ENCODE measurements at places on chromosomes 13 and 19.

DNA sequence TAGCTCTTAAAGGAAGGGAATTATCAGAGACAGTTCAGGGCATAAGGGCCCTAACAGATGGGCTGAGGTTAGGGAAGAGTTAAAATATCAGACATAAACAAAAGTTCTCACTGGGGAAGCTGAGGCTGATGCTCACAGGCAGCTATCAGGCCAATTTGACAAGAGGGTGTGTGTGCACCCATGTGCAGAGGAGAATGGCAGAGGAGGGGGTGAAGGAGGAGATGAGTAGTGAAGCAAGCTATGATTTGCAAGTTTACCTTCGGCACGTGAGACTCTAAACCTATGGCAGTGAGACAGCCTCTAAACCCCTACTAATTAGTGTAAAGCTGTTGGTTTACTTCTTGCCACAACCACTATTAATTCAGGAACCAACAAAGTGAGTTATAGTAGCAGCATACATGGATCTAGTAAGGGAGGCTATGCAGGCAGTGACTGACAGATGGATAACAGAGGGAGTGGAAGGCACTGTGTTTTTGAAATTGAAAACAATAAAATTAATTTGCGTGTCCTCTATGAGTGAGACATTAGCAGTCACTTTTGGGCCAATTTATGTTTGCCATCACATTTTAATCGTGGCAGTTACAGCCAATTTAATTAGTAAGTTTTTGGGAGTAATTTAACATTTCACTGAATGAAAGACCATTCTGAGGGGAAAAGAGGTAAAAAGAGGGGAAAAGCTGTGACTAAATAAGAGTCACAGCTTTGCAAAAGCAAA, 99.6 kb upstream of the HTR2A start:
- DNase-seq, result no peak

GRCh38 chr13:85314686-85315085, 484.5 kb downstream of the SLITRK6 start:
- no peak for DNase-seq

GRCh38 chr19:1411255-1412191, 4.1 kb downstream of the DAZAP1 start:
- peak; percentile 67 for DNase-seq

DNA sequence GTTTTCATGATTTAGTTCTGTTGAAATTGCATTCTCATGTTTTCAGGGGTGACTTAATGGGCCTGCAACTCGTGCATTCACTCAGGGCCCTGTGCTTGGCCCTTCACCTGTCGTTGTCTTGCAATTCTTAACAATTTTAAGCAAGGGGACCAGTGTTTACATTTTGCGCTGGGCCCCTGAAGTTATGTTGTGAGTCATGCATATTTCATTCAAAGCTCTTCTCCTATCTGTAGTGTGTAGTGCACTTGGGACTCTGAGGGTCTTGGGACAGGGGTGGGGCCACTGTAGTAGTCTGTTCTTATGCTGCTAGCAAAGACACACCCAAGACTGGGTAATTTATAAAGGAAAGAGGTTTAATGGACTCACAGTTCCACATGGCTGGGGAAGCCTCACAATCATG, 211.2 kb upstream of the RXFP2 start:
- DNase-seq, result no peak

- no peak for DNase-seq
These were observed 693 bp upstream of the TMED1 start for GRCh38 chr19:10836479-10837330.

DNA sequence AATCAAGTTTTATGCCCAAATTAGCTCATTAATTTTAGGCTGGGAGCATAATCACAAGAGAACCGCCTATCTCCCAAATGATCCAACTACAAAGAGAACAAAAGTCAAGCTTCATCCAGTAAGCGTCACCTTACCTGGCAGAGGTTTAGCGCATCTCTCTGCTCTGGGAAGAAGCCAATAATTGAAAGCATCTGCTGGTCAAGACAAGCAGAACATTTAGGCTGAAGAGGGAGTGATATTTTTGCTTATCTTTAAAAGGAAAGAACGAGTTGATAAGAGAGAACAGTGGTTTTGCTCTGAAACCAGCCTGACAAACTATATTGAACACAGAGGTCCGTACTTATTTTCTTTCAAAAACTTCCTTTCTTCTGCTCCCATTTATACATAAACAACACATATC, 242.1 kb downstream of the ENOX1 start:
- DNase-seq, result no peak

GRCh38 chr13:75256922-75257321, 225.0 kb downstream of the TBC1D4 start:
- DNase-seq, result no peak

GRCh38 chr13:68046903-68047302, 816.8 kb upstream of the PCDH9 start:
- no peak for DNase-seq

DNA sequence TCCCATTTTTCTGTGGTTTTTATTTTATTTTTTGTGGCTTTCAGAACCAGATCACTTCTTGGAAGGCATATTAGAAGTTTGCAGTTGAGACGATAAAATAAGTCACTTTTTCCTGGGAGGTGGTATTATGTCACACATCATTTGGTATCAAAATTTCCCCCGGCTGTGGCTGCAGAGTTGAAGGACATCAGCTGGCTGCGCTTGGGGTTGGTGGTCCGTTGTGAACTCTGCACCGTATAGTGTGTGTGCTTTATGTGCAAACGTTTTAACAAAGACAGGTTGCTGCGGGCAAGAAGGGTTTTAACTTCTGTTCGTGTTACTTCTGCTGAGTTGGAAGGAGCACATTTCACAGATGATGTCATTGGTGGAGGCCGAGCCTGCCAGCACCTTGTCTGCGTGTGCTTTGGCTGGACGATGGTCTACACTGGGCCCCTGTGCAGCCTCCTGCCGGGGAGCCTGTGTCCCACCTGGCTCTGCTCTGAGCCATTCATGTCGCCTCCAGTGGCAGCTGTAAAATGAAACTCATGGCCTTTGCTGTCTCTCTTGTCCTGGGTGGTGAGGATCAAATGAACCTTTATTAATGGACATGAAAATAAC, 9.6 kb downstream of the ATP11A start:
- no peak for DNase-seq

- no peak for DNase-seq
These were observed 41.4 kb downstream of the CEBPG start for GRCh38 chr19:33414667-33415605.

- no peak for DNase-seq
These were observed 14.1 kb downstream of the POU4F1 start for GRCh38 chr13:78589206-78589605.

- DNase-seq, result no peak
These were observed 10.7 kb downstream of the MARCHF2 start for GRCh38 chr19:8423817-8424223.

GRCh38 chr19:41860419-41861115, 512 bp downstream of the RPS19 start:
- DNase-seq, result peak; percentile 29

DNA sequence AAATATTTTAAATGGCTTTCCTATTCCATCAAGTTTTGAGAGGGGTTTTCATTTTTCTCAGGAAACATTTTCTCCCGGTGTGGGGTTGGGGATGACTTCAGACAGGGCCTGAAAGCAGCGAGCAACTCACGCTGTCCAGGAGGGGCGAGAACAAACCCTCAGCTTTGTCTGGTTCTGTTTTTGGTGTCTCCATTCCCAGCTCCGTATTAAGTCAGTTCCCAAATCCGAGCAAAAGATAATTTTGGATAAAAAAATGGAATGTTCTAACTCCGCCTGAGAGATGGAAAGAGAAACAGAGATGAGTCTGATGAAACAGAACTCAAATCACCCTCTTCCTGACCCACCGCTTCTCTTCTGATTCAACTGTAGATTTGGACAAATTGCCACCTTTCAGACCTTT, 38.4 kb downstream of the RFX2 start:
- DNase-seq, result no peak

GRCh38 chr13:114043421-114044053, 69.7 kb upstream of the C13orf46 start:
- DNase-seq, result no peak

- DNase-seq, result no peak
These were observed 110.4 kb downstream of the DNAJC15 start for GRCh38 chr13:43133792-43134191.

DNA sequence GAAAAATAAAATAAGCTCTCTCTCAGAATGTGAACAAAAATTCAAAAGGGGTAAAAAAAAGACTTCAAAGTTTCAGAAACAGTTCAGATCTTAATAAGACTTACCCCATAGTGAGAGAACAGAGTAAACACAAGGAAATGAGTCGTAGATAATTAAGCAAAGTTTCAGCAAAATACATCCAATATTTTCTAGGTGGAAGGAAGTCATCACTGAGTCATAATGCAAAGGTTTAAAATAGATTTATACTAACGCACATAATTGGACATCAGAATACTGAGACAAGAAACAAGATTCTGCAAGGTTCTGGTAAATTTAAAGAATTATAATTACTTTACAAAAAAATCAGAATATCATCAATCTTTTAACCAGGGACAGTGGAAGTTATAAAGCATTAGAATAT, 1370.7 kb upstream of the ATXN8OS start:
- DNase-seq, result no peak

- no peak for DNase-seq
These were observed 58.6 kb upstream of the SPRY2 start for GRCh38 chr13:80399340-80400163.

- DNase-seq, result no peak
These were observed 113.0 kb downstream of the UFM1 start for GRCh38 chr13:38462605-38463004.

DNA sequence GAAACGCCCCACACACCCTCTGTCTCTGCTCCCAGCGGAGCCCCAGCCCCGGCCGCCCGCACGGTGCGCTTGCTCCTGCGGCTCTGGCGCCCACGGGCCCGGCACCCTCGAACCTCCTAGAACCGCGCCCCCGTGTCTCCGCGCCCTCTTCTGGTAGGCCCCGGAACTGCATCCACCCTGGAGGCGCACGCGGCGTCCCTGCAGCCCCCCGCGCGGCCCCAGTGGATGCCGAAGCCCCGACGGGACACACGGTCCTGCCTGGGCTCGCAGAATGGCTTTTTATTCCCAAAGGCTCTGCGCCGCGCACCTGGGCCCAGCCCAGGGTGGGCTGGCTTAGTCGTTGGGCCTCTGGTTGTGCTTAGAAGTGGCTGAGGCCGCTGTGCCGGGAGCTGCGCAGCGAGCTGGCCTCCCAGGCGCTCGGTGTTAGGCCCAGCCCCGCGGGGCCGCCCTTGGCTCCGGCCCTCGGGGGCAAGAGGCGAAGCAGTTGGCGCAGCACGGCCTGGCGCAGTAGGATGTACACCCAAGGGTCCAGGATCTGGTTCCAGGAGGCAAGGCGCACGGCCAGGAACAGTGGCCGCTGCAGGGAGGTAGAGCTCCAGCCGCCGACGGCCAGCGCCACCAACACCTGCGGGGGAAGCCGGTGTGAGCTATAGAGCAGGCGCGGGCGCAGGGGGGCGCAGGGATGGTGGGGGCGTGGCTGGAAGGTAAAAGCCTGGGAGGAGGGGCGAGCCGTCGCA, 2.8 kb downstream of the PTGER1 start:
- peak; percentile 78 for DNase-seq

- no peak for DNase-seq
These were observed 54.4 kb downstream of the COL4A2 start for GRCh38 chr13:110361365-110361911.

DNA sequence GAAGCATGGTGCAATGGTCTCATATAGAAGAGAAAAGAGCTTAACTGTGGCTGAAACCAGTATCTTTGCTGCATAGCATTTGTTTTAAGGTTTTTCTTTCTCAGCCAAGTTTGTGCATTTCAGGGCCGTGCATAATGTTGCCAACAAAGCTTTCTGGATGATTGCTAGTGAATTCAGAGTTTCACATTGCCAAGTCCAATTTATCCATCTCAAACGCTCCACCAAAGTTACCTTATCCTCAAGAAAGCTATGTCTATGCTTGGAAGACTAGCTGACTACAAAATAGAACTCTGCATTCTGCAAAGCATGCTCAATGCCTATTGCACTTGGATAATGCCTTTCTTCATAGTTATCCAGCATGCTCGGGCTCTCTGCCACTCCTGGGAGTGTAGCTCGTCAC, 535.8 kb upstream of the SGCG start:
- DNase-seq, result no peak

GRCh38 chr13:110929104-110929777, 14.4 kb upstream of the ANKRD10 start:
- DNase-seq, result no peak

GRCh38 chr19:14439014-14439413, 5.9 kb downstream of the PKN1 start:
- no peak for DNase-seq

GRCh38 chr19:34254046-34254697, at the start of gene GARRE1:
Gene GARRE1, plus strand, starts transcription at chr19:34254554. Its CDS starts 45,920 bp downstream, at chr19:34300474.
- peak; percentile 85 for DNase-seq

DNA sequence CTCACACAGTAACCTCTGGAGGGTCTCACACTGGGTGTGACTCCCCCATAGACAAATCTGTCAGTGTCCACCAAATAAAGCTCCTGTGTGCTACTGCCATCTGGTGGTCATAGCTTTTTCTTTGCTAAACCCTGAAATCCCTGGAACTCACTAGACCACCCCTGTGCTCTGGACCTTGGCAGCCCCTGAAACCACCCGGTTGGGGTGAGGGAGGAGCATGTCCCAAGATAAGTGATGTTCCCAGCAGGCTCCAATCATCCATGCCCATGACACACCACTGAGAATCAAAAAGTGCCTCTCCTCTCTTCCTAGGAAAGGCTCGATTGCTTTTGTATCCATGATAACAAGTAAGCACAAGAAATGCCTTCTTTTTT, 6.5 kb upstream of the HSD17B14 start:
- DNase-seq, result peak; percentile 42

DNA sequence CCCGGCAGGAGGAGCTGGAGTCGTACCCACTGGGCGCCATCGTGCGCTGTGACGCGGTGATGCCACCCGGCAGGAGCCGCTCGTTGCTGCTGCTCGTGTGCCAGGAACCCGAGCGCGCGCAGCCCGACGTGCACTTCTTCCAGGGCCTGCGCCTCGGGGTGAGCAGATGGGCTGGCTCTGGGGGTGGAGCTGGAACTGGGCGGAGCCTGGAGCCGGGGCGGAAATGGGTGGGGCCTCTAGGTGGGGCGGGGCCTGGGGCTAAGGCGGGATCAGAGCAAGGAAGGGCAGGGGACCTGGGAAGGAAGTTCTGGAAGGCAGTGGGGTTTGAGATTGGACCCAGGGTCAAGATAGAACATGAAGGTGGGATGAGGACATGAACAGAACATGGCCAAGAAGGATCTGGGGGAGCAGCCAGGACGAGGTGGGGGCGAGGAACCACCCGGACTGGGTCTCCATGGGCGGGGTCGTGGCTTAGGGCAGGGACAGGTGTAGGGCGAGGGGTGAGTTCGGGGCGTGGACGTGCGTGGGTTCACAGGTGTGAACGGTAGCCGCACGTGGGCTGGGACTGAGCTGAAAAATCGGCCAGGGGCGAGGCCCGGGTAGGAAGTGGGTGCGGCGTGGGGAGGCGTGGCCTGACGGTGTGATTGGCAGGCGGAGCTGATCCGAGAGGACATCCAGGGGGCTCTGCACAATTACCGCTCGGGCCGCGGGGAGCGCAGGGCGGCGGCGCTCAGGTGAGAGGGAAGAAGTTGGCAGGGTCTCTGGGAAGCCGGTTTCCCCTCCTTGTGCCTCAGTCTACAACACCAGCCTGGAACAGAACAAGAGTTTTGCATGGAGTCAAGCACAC, 4.7 kb downstream of the EPS8L1 start:
- DNase-seq, result peak; percentile 63

All from CD4-positive, alpha-beta memory T cell (primary cell).